Inflammatory macrophage (primary cell): ENCODE measurements at places on chromosomes 7 and 10.

- DNase-seq, result no peak
These were observed 316.9 kb upstream of the PLXDC2 start for GRCh38 chr10:19499291-19499770.

GRCh38 chr10:86186633-86187032 lies 180.0 kb downstream of the GRID1 start:
- no peak for DNase-seq

DNA sequence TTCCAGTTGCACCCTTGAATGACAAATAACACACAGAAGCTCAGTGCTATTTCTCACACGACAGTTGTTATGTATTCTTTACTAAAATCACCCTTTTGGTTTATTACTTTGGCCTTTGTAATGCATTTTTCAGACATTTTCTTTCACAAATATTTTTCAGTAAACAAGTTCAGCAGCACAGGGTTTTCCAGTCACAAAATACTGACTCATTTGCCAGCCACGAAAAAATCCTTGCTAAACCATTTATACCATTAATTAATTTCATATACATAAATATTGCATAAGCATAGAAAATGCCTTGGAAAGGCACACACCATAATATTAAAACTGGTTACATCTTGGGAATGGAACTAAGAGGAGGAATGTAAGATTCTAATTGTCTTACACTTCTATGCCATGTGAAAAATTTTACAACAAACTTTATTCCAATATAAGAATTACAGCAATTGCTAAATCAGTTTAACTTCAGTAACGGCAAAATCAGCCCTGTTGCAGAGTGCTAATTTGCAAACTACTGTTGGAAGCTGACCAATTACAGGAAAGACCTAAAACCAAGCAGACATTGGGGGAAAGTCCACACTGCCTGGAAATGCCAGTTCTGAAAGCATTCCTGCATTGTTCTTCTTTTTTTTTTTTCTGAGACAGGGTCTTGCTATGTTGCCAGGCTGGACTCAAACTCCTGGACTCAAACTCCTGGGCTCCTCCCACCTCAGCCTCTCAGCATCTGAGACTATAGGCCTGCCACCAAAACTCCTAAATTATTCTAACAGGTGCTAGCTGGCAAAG lies 31.6 kb upstream of the PBLD start:
- no peak for DNase-seq

DNA sequence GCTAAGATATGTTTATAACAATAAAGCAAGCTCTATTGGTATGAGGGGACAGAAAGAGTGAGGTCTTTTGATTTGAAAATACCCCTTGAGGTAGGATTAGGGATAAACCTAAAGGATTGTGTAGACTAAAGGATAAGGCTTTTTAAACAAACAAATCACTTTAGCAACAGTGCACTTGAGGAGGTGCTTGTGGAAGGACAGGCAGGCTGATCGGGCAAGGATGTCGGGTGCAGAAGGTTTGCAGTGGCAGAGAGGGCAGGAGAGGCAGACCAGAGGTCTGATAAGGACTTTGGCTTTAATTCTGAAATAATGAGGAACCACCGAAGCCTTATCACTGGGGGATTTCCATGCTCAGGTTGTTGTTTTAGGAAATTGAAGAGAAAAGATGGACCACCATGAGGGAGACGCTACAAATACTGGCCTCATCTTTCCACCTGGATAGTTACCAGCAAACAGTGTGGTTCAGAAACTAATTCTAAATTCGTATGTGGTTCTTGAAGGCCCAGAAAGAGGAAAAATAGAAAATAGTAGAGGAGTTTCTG lies 119.5 kb upstream of the KLF6 start:
- DNase-seq, result no peak

DNA sequence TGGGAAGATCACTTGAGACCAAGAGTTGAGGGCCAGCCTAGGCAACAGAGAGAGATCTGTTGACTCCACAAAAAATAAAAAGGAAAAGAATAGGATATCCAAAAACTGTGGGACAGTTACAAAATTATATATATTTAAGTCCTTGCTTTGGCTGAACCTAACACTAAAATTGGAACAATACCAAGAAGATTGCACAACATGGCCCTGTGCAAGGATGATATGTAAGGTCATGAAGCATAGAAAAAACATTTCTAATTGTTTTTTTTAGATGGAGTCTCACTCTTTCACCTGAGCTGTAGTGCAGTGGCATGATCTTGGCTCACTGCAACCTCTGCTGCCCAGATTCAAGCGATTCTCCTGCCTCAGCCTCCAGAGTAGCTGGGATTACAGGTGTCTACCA lies 139.0 kb downstream of the TPST1 start:
- DNase-seq, result peak; percentile 5

DNA sequence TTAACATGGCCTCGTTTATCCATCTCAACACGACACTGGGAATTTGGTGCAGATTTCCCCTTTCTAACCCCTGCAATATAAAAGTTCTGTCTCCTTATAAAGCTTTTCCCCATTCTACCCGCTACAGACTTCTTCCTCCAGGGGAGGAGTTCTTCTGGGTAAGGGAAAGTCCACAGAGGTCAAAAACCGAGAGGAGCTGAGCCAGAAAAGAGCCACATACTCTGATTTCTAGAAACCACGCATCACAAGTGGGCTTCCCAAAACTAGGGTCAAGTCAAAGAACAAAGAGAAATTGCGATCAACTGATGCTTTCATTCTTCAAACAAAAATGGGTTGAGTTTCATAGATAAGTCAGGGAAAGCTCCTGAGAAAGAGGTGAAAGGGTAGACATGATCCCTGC lies 6.8 kb downstream of the IL6 start:
- no peak for DNase-seq
